Kidney (tissue), 22 donors: ENCODE measurements at places on chromosomes 1 and 21. TPM values are rescaled to one million over a fixed set of nuclear protein-coding genes. Genes with fewer than 3 reads are reported as not detected.

DNA sequence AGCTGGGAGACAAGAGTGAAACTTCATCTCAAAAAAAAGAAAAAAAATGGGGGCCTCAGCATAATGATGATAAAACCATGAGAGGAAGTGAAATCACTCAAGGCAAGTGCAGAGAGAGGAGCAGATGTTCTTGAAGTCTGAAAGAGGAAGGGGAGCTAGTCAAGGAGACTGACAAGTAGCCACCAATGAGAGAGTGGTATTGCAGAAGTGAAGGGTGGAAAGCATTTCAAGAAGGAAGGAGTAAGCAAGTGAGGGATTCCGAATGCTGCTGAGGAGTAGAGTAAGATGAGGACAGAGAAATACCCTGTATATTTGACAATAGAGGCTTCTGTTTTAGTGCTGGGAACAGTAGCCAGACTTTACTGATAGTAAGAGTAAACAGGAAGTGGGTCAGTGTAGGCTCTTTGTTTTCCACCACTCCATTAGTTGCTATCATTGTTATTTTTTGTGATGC lies 2.9 kb downstream of the TATDN3 start:
- DNase-seq = no peak

- DNase-seq = no peak
Measured at GRCh38 chr1:84691122-84691783, 992 bp upstream of the SSX2IP start.

DNA sequence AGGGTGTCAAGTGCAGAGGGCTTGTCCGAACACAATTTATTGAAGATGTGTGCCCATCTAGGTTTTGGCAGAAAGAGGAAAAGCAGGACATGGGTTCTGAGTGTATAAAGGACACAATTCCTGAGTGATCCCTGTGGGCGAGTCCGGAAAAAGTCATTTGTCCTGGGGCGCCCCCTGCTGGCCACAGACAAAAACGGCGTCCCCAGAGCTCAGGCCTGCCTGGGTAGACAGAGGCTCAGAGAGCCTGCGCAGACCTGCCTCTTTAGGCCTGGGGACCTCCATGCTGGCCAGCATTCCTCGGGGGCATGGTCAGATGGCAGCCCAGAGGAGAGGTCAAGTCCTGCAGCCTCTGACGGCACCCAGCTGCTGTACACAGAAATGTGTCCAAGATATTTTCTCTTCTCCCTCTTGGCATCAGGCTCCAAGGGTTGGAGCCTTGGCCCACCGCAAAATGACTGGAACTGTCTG lies 65.5 kb upstream of the LRP8 start:
- DNase-seq = peak; percentile 85

GRCh38 chr1:93776728-93777127 lies 95.1 kb upstream of the BCAR3 start:
- no peak for DNase-seq

GRCh38 chr1:2449636-2450454 lies 26.2 kb upstream of the PLCH2 start:
- no peak for DNase-seq

GRCh38 chr1:178330848-178331497 lies 165.8 kb downstream of the CLEC20A start:
- no peak for DNase-seq

- DNase-seq = no peak
Measured at GRCh38 chr1:185745165-185745564, 11.0 kb downstream of the HMCN1 start.

DNA sequence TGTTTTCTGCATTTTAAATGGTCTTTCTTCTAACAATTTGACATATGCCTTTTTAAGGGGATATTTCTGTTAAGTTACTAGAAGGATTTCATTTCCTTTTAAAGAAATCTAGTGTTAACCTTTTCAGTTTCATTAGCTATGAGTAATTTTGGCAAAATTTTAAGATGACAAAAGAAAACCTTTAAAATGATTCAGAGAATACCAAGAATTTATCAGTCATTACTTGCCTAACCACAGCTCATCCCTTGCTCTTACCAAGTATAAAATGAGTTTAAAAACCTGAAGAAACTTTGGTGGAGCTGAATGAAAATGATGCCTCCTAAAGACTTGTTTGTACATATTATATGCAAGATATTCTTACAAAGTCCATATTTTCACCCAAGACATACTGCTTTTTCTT lies 101.7 kb downstream of the NEK7 start:
- DNase-seq = no peak

- no peak for DNase-seq
Measured at GRCh38 chr1:6796095-6796494, 10.8 kb downstream of the CAMTA1 start.

- no peak for DNase-seq
Measured at GRCh38 chr1:150650193-150650592, 20.8 kb upstream of the ENSA start.

DNA sequence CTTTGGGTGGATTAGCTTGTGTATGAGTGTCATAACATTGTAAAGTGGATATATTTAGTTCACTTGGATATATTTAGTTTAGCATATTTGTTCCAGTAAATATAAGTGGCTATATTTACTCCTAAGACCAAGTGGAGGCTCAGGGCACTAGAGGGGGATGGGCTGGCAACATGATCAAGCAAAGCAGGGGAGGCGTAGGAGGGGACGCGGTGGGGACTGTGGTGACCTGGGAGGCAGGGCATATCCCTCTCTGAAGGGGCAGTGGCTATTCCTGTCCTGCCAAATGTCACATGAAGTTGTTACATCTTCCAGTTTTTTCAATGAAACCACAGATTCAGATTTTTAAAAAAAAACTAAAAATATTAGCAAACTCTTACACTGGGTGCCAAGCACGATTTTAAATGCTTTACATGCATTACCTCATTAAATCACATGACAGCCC lies 51.9 kb upstream of the EDN2 start:
- no peak for DNase-seq

- DNase-seq = no peak
Measured at GRCh38 chr1:189659731-189660130, 817.9 kb downstream of the BRINP3 start.

- no peak for DNase-seq
Measured at GRCh38 chr21:16587141-16587581, 857.4 kb downstream of the USP25 start.

- no peak for DNase-seq
Measured at GRCh38 chr1:233512538-233512937, 101.4 kb upstream of the KCNK1 start.

DNA sequence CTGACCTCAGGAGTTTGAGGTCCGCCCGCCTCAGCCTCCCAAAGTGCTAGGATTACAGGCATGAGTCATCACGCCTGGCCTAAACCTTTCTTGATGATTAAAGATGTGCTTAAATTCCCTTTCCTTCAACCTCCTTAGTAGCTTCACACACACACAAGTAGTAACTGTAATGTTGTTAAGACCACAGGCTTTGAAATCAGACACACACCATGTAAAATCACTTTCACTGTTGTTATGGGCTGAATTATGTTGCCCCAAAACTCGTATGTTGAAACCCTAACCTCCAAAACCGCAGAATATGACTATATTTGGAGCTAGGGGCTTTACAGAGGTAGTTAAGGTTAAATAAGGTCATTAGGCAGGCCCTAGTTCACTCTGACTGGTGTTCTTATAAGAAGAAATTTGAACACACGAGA lies 180.2 kb downstream of the NR5A2 start:
- DNase-seq = no peak

DNA sequence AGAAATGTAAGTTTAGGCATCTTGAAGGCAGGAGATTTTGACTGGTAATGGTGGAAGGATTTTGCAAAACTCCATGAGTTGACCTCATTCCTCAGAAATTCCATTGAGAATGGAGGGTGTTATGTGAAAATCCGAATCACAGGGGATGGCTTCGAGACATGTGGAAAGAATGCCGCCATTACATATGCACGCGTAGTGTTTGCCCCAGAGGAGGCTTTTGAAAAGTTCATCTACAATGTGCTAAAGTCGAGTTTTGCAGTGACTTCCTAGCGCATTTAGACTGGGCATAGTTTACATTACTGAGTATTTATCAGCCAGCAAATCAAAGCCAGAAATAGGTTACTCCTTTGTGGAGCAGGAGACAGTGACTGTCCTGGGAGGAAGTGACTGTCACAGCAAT lies 307.4 kb downstream of the KIF26B start:
- no peak for DNase-seq

GRCh38 chr1:38266197-38266520 lies 219.6 kb upstream of the POU3F1 start:
- DNase-seq = no peak

GRCh38 chr1:234979296-234980279 lies 149.0 kb downstream of the TOMM20 start:
- peak; percentile 43 for DNase-seq

GRCh38 chr1:241821363-241821762 lies 26.6 kb upstream of the EXO1 start:
- no peak for DNase-seq

DNA sequence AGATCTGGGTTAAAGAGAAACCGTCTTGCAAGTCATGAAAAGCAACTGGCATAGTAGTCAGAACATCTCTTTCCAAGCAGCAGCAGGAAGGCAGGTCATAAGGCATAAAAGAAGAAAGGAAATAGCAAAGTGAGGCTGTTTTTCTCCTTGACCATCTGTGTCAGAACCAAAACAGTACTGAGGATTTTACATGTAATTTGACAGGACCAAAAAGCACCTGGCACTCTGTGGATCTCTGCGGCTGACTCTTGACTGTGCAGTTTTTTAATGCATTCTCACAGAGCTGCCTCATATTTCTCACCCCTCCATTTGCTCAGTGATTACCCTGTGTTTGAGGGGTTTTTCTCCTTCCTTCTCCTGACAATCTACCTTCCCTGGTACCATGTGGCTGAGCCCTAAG lies 17.7 kb downstream of the TBX15 start:
- no peak for DNase-seq

GRCh38 chr1:115275216-115275615 lies 62.8 kb downstream of the NGF start:
- DNase-seq = no peak

- DNase-seq = no peak
Measured at GRCh38 chr1:41020654-41021053, 871 bp downstream of the SLFNL1 start.

DNA sequence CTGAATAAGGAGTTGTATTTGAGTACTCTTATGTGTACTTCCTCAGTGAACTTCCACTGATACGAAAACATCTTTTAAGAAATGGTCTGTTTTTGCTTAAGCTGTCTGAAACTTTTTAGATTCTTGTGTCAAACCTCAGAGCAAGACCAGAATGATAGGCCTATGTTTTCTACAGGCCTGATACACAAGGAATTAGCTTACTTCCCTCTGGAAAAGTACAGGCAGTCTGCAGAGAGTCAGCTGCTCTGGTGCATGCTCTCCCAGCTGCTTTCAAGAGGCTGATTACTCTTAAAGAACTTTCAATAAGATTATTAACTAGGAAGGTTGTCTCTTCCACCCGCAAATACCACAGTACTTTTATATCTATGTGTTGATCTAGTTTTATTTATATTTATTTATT lies 9.5 kb downstream of the SNX27 start:
- DNase-seq = no peak

DNA sequence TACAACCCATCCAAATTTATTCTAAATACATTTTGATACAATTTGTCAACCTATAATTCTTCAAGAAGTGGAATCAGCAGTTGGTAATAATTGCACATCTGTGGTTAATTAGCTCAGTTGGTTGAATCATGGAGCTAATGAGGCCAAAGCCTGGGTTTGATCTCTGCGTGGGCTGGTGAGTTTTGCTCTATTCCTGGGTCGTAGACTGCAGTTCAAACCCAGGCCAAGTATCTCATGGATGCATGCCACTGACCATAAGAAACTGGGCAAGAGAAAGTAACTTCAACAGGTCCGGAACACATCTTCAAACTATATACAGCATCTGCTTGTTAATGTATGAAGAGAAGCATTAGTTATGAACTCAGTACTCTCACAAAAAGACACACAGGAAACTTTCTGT lies 779.7 kb downstream of the USP25 start:
- DNase-seq = no peak

GRCh38 chr1:167566766-167567165 lies 13.2 kb upstream of the CREG1 start:
- no peak for DNase-seq

- DNase-seq = no peak
Measured at GRCh38 chr21:26320596-26320995, 150.0 kb upstream of the APP start.

- DNase-seq = no peak
Measured at GRCh38 chr1:245580651-245581050, 425.9 kb downstream of the KIF26B start.

- no peak for DNase-seq
Measured at GRCh38 chr1:184033711-184034167, 3.8 kb downstream of the COLGALT2 start.

GRCh38 chr1:37945743-37946702 lies 830 bp downstream of the INPP5B start:
- peak; percentile 69 for DNase-seq

The KANK4 gene
- polyA plus RNA-seq = 0.28 TPM

The CLCNKA gene
- 187 TPM for polyA plus RNA-seq

The NBPF20 gene
- 0.69 TPM for polyA plus RNA-seq

The OR2M3 gene
- not detected for polyA plus RNA-seq

The SPATA46 gene
- polyA plus RNA-seq = not detected

The FAM131C gene
- 12.0 TPM for polyA plus RNA-seq

The LCE4A gene
- polyA plus RNA-seq = not detected

The GON4L gene
- 14.2 TPM for polyA plus RNA-seq

The TCEA3 gene
- polyA plus RNA-seq = 93.2 TPM

The SPRR1B gene
- polyA plus RNA-seq = not detected

The CR1L gene
- polyA plus RNA-seq = 1.4 TPM

The TFF3 gene
- polyA plus RNA-seq = 10.0 TPM

The AMY2A gene
- 0.26 TPM for polyA plus RNA-seq

The ABCA4 gene
- 2.1 TPM for polyA plus RNA-seq

The LMX1A gene
- polyA plus RNA-seq = not detected

The FAM78B gene
- polyA plus RNA-seq = 1.4 TPM

The HUNK gene
- 2.7 TPM for polyA plus RNA-seq

The OSBPL9 gene
- polyA plus RNA-seq = 73.2 TPM

The PHACTR4 gene
- 23.2 TPM for polyA plus RNA-seq

The PDPN gene
- 7.4 TPM for polyA plus RNA-seq

The KRTAP7-1 gene
- not detected for polyA plus RNA-seq

The RGS8 gene
- polyA plus RNA-seq = not detected

The LRRC47 gene
- polyA plus RNA-seq = 28.8 TPM

The DMBX1 gene
- not detected for polyA plus RNA-seq

The DUSP12 gene
- polyA plus RNA-seq = 17.9 TPM

The NIPAL3 gene
- polyA plus RNA-seq = 13.5 TPM

The TIE1 gene
- polyA plus RNA-seq = 15.0 TPM

The TTC39A gene
- polyA plus RNA-seq = 31.4 TPM

The S100B gene
- 2.6 TPM for polyA plus RNA-seq
